ENCODE measurements at places on chromosomes 12 and 14. TPM values are rescaled to one million over a fixed set of nuclear protein-coding genes. Genes with fewer than 3 reads are reported as not detected.

GRCh38 chr12:17278946-17279345, 673.0 kb upstream of the LMO3 start:
- no peak overlapping the region for H3K4me3 ChIP-seq
- peaks cover 4% of the 10 kb centered on the region for H3K27me3 ChIP-seq
- peaks cover 16% of the 10 kb centered on the region for H3K36me3 ChIP-seq
- H3K27ac ChIP-seq, result no peak overlapping the region
- no peak for DNase-seq

The NPAS3 gene
- 3.2 TPM for total RNA-seq

The HOXC6 gene
- total RNA-seq, result not detected

The GARIN6 gene
- not detected for total RNA-seq

- peaks cover 36% of the 10 kb centered on the region for H3K36me3 ChIP-seq
- H3K4me3 ChIP-seq, result no peak overlapping the region
- H3K27ac ChIP-seq, result peak overlapping the region; percentile 31
- no peaks in the 10 kb centered on the region for H3K27me3 ChIP-seq
- no peak for DNase-seq
Observed at GRCh38 chr14:100872259-100873095, 31.0 kb downstream of the RTL1 start.
